Natural killer cell (primary cell): ENCODE measurements at places on chromosomes 1 and 21. TPM values are rescaled to one million over a fixed set of nuclear protein-coding genes. Genes with fewer than 3 reads are reported as not detected.

DNA sequence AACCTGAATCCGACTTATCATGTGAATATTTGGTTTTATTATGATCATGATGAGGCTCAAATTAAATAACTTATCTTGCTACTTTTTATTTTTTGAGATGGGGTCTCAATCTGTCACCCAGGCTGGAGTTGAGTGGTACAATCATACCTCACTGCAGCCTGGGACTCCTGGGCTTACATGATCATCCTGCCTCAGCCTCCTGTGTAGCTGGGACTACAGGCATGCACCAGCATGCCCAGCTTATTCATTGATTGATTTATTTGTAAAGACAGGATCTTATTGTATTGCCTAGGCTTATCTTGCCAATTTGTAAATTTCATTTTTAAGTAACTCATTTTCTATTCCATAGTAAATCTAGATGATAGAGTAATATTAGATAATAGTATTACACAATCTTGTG lies 84.3 kb downstream of the COL11A1 start:
- no peaks in the 10 kb centered on the region for H3K4me1 ChIP-seq
- no peak overlapping the region for H3K4me3 ChIP-seq
- H3K27me3 ChIP-seq = no peaks in the 10 kb centered on the region
- H3K27ac ChIP-seq = no peak overlapping the region
- DNase-seq = no peak

CLSTN1 gene
- total RNA-seq = 114 TPM

GRCh38 chr21:45632160-45632559 lies 11.4 kb upstream of the PCBP3 start:
- no peaks in the 10 kb centered on the region for H3K27me3 ChIP-seq
- no peak overlapping the region for H3K4me3 ChIP-seq
- H3K36me3 ChIP-seq = no peaks in the 10 kb centered on the region
- H3K4me1 ChIP-seq = no peaks in the 10 kb centered on the region
- no peak for DNase-seq

- no peak overlapping the region for H3K27ac ChIP-seq
- H3K4me3 ChIP-seq = no peak overlapping the region
- H3K27me3 ChIP-seq = peaks cover 2% of the 10 kb centered on the region
- H3K4me1 ChIP-seq = no peaks in the 10 kb centered on the region
- no peaks in the 10 kb centered on the region for H3K36me3 ChIP-seq
Measured at GRCh38 chr1:91980663-91981062, 31.5 kb downstream of the BRDT start.

DNA sequence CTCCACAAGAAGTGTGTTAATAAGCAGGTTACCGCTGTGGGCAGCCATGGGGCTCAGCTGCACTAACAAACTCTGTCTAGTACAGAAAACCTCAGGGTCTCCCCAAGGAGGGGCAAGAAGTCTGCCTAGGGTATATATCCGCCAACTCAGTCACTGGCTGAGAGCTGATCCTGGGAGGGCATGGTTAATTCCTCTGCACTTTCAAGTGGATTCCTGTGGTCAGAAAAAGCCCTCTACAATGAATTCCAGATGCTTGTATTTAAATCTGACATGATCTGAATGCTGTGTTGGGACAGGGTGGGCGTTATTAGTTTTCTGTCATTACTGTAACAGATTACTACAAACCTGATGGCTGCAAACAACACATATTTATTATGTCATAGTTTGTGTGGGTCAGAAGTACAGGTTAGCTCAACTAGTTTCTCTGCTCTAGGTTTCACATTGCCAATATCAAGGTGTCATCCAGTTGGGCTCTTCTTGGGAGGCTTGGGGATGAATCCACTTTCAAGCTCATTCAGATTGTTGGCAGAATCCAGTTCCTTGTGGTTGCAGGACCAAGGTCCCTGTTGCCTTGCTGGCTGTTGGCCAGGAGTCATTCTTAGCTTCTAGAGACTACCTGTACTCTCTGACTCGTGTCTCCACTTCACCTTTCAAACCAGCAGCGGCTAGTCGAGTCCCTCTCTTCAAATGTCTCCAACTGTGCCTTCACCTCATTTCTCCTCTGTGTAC lies 8.0 kb upstream of the SELE start:
- no peak overlapping the region for H3K27ac ChIP-seq
- no peaks in the 10 kb centered on the region for H3K4me1 ChIP-seq
- no peaks in the 10 kb centered on the region for H3K36me3 ChIP-seq
- DNase-seq = no peak

GRCh38 chr1:110896090-110896489 lies 23.1 kb downstream of the CD53 start:
- peak overlapping the region; percentile 53 for H3K27ac ChIP-seq
- no peak for DNase-seq
